ENCODE measurements at places on chromosomes 7 and 10.

DNA sequence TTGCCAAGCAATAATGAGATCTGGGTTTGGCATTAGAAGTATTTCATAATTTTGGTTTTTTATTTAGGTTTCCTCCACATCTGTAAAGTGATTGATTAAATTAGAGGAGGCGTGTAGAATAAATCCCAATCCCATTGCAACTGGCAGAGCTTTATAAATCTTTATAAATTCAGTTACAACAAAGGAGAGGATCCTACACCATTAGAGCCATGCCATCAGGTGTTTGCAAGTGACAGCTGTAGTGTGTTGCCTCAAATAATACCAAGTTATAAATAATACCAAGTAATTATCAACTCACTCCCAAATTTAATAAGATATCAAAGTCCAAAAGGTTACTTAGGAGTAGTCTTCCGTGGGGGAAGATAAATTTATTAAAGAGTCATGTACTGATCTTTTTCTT is 62.2 kb downstream of the PODXL start:
- no peak for DNase-seq

- no peak for DNase-seq
These were observed 852.9 kb downstream of the SORCS1 start for GRCh38 chr10:106311590-106311989.

GRCh38 chr7:137454246-137454724 is 110.8 kb upstream of the PTN start:
- DNase-seq, result no peak

- no peak for DNase-seq
These were observed 683 bp upstream of the ANKRD22 start for GRCh38 chr10:88852327-88852726.

GRCh38 chr7:154832557-154833138 is 170.3 kb downstream of the PAXIP1 start:
- DNase-seq, result no peak

DNA sequence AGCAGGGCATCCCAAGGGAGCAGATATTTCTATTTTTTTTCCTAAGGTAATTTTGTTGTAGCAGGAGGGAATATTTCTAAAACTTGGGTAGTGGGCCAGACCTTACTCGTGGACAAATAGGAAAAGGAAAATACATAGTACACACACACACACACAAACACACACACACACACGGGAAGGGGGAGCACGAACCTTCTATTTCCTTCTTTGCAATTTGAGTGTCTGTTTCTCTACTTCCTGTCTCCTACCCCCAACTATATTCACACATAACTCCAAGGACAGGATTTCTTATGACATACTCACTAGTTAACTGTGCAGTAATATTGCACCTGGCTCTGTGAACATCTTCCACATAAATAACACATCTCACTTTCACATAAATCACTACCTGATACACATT is 4.4 kb downstream of the LDB1 start:
- no peak for DNase-seq

- DNase-seq, result no peak
These were observed 23.6 kb upstream of the ADCYAP1R1 start for GRCh38 chr7:31028417-31028992.

GRCh38 chr7:45656431-45656830 is 82.3 kb downstream of the ADCY1 start:
- no peak for DNase-seq

GRCh38 chr10:129627442-129627841 is 160.4 kb downstream of the MGMT start:
- DNase-seq, result no peak

DNA sequence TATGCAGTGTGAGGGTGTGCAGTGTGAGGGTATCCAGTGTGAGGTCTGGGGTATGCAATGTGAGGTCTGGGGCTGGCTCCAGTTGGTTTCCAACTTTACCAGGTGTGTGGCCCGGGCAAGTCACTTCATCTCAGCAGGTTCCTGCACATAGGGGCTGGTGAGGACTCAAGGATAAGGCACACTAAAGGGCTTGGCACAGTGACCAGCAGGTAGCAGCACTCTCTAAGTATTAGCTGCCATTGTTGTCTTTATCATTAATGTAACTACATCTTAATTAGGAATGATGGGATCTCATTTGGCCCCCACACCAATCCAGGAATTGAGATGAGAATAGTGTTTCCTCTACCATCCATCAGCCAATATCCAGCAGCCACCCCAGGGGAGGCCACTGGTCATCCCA is 117.3 kb downstream of the KCNMA1 start:
- no peak for DNase-seq

GRCh38 chr7:1890289-1891235 is 220.5 kb downstream of the ELFN1 start:
- no peak for DNase-seq

GRCh38 chr10:31118556-31118955 is 86.9 kb upstream of the ZNF438 start:
- no peak for DNase-seq

GRCh38 chr7:20316706-20317105 is 14.0 kb upstream of the ITGB8 start:
- no peak for DNase-seq

- no peak for DNase-seq
These were observed 4.0 kb downstream of the SLC16A12 start for GRCh38 chr10:89531359-89531758.

- DNase-seq, result no peak
These were observed 164.6 kb upstream of the SH2B2 start for GRCh38 chr7:102122026-102122425.

- no peak for DNase-seq
These were observed 75.9 kb upstream of the SP8 start for GRCh38 chr7:20862554-20862953.

- no peak for DNase-seq
These were observed 187.8 kb downstream of the GNAT3 start for GRCh38 chr7:80324032-80324431.

- no peak for DNase-seq
These were observed 56.1 kb upstream of the PDLIM1 start for GRCh38 chr10:95346715-95347401.

DNA sequence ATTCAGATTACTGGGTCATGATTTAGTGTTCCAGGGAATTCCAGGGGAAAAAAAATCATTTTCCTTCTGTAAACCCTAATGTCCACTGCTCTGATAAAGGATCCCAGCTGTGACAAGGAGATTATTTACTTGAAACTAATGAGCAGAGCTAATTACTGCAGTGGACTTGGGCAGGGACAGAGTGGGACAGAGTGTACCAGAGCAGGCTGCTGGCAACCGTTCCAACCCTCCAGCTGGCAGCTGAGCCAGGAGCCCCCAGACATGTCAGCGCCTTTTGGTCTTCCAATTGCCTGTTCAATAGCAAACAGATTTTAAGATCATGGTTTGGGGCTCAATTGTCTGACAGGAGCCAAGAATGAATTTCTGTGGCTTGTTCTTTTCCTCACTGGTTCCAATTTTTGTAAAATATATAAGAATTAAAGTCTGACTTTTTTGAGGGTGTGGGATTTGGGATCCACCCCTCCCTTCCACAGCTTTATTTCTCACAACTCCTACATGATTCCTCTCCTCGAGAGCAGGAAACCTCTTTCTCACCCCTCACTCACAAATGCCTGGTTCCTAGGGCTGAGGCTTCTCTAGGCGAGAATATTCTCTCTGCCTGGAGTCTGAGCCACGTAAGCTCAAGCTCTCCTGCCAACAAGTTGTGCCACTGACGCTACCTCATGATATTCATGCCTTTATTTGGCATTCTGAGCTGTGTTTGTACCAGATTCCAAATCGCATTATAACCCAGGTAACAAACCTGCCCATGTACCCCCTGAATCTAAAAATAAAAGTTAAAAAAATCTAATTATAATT is 20.6 kb upstream of the FAM180A start:
- DNase-seq, result no peak

GRCh38 chr10:80484676-80485075 is 30.6 kb downstream of the TSPAN14 start:
- no peak for DNase-seq

GRCh38 chr10:118995739-118996138 is 33.8 kb upstream of the NANOS1 start:
- no peak for DNase-seq

- DNase-seq, result no peak
These were observed 32.5 kb upstream of the TNS3 start for GRCh38 chr7:47614450-47614849.

- no peak for DNase-seq
These were observed 118.6 kb upstream of the ASAH2 start for GRCh38 chr10:50369931-50370330.

- peak; percentile 16 for DNase-seq
These were observed 81.1 kb downstream of the ZMIZ1 start for GRCh38 chr10:79149662-79150443.

GRCh38 chr7:1940863-1941262 is 270.8 kb downstream of the ELFN1 start:
- no peak for DNase-seq

- no peak for DNase-seq
These were observed 109.9 kb downstream of the JCAD start for GRCh38 chr10:29949411-29950011.

- no peak for DNase-seq
These were observed 17.0 kb downstream of the KCP start for GRCh38 chr7:128893251-128894100.

GRCh38 chr10:103663802-103664201 is 170.3 kb downstream of the NEURL1 start:
- DNase-seq, result no peak

DNA sequence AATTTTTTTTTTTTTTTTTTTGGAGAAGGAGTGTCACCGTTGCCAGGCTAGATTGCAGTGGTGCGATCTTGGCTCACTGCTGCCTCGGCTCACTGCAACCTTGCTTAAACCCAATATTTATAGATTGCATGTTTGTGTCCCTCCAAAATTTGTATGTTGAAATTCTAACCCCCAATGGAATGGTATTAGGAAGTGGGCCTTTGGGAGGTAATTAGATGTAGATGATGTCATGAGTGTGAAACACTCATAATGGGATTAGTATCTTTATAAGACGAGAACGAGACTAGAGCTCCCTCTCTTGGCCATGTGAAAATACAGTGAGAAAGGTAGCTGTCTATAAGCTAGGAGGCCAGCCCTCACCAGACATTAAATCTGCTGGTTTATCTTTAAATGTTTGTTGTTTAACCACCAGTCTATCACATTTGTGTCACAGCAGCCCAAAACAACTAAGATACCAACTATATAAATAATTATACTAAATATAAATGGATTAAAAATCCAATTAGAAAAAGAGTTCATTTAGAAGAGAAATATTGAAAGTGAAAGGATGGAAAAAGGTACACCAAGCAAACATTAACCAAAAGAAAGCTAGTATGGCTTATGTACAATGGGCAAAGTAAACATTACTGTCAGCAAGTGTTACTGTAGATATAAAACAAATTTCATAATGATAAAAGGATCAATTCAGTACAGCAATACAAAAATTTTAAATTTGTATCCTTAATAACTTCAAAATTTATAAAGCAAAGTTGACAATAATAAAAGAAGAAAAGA is 9.3 kb downstream of the TCAF1 start:
- no peak for DNase-seq

- DNase-seq, result no peak
These were observed 177.2 kb downstream of the FANK1 start for GRCh38 chr10:126073606-126074005.

DNA sequence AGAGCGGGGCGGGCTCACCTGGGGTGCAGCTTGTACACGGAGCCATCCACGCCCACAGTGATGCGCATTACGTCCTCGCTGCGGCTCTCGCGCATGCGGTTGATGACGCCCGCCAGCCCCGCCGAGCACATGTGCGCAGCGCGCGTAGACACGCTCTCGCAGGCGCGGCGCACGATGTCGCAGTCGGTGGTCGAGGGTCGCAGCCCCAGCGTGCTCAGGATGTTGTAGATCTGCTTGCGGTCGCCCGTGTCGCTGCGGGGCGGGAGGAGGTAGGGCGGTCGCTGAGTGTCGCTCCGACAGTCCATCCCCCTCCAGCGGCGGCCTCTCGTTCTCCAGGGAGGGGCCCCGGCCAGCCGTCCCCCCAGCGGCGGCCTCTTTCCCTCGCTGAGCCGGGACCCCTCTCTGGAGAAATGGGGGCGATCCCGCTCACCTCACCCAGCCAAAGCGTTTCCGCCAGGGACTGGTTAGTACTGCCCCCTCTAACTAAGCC is 4.4 kb upstream of the MYL7 start:
- DNase-seq, result peak; percentile 43

DNA sequence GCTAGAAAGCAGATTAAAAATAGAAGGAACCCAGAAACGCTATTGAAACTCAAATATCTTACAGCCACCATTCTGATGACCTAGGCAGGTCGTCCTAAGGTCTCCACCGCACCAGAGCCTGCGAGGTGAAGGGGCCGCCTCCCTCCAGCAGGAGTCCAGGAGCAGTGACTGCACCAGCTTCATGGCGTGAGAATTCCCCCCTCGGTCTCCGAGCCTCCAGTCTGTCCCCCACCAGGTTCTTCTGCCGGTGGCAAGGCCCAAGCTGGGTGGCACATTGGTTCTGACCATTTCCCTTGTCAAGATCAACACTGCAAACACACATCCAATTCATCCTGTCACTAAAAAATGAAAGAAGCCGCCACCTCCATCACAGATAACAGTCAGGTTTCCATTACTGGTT is 98.7 kb downstream of the DIP2C start:
- no peak for DNase-seq

- DNase-seq, result no peak
These were observed 1004.9 kb upstream of the POT1 start for GRCh38 chr7:125934539-125934938.

- no peak for DNase-seq
These were observed 86.5 kb upstream of the GRB10 start for GRCh38 chr7:50869108-50869725.

- DNase-seq, result no peak
These were observed 32.8 kb upstream of the ARHGAP12 start for GRCh38 chr10:31961277-31962074.

DNA sequence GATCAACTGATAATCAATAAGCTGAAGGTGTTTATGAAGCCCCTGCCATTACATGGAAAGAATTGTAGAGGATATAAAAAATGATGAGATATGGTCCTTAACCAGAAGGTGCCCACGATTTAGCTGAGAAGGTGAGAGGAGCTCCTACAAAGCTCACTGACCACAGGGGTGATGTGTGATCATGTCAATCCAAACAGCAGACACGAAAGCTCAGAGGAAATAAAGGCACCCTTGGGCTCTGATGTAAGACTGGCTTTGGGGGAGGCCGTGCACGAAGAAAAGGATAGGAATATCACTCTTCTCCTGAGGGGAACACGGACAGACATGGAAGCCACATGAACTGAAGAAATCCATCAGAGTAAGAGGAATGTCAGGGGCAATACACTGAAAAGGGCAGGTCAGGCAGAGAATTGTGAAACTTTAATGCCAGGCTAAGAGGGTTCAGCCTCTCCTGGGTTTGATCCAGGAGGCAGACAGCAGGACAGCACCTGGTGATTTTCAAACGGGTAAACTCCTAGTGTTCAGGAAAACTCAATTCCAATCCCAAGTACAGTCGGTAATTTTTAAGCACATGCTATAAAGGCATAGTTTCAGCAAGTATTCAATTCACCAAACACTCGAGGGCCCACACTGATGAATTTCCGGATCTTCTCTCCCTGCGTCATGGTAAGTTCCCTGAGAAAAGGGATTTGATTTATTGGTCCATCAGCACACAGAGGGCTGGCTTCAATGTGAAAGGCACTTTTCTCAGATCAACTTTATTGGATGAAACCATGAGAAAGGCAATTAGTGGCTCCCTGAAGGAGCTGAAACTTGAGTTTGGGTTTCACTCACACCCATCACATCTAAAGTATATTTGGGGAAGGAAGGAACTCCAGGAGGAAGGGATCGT is 163.8 kb downstream of the PRPF18 start:
- no peak for DNase-seq

- no peak for DNase-seq
These were observed 149.4 kb downstream of the GLI3 start for GRCh38 chr7:42087616-42088015.

- no peak for DNase-seq
These were observed 28.5 kb downstream of the ARL5B start for GRCh38 chr10:18687706-18688105.
